GM04503 (cell line): ENCODE measurements at places on chromosomes 16 and 17.

DNA sequence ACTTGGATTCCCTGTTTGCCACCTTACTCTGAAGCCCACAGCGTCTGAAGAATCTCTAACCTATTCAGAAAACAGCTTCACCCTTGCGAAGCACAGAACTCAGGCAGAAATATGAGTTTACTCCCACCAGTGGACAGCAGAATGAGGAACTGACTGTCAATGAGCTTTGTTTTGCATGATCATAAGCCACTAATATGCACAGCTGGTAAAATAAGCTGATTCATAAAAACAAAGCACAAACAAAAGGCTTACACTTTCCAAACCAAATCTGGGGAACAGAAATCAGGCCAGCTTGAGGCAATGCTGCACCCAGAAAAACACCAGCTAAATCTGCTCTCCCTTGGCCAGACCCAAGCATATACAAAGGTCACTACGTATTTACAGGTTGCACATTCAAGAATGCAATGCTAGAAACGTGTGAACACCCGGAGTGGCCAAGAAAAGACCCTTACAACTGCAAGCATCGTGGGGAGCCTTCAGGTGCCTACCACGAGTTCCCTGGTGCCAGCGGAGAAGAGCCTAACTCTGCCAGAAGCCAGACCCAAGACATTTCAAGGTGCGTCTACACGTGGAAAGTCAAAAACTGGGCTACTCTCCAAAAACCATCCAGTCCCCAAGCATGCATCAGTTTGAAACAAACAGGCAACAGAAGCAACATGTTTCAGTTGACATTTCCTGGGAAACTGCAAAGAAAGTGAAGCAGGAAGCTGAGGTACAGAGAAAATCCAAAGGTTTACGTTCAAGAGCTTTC lies 207.1 kb downstream of the ZFHX3 start:
- no peak for DNase-seq

GRCh38 chr16:89881368-89881730 lies 8.0 kb downstream of the TCF25 start:
- no peak for DNase-seq

DNA sequence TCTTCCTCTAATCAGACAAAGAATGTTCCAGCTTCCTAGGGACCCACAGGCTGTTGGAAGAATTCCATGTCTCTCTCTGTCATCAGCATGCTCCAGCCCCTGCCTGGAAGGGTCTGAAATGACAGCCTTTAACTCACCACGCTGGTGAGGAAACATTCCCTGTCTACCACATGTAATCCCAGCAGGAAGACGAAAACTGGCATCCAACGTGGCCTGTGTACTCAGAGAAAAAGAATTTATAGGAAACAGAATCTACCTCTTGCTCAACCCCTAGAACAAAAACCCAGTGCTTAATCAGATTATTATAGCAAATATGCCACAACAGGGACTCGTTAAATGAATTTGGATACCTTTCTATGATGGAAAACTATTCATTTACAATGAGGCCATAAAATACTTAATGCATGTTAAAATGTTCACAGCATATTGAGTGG lies 147.3 kb upstream of the FOXF1 start:
- peak; percentile 80 for DNase-seq

DNA sequence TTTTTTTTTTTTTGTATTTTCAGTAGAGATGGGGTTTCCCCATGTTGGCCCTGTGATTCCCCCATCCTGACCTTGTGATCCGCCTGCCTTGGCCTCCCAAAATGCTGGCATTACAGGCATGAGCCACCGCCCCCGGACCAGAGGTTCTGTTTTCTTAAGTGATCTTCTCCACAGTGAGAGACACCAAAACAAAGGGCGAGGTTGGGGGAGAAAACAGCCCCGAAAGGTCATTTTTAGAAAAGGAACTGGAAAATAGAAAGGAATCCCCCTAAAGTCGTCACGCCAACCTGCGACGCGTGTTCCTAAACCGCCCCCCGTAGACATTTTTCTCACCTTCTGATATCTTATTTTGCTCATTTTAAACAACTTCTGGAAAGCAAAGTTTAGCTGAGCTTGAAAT lies 6.1 kb upstream of the AXIN2 start:
- DNase-seq, result no peak

GRCh38 chr17:9363440-9364350 lies 211.9 kb downstream of the STX8 start:
- DNase-seq, result no peak

GRCh38 chr17:7502987-7503386 lies 18.8 kb downstream of the POLR2A start:
- no peak for DNase-seq

DNA sequence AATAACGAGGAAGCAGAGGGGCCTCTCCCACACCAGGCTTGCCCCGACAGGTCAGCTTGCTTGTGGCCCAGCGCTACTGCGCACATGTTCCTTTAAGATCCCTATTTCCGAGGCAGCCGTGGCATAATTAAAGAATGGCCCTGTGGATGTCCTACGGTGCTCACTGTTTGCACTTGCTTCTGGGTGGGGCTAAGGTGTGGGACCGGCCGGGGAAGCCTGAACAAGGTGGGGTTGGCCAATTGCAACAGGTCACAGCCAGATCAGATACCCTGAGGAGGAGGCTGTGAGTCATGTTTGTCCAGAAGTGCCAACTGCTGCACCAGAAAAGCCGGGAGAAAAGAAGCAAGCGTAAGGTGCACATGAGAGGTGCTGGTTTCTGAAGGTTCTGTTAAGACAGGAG lies 158.5 kb upstream of the CACNG5 start:
- DNase-seq, result no peak

GRCh38 chr16:88539652-88540345 lies 30.4 kb upstream of the ZC3H18 start:
- DNase-seq, result no peak
